ENCODE measurements at places on chromosomes 2 and 18.
A peak's percentile ranks its signal among the peaks of the same experiment; 100 is the strongest.

GRCh38 chr2:126656431-126657147 is 631 bp downstream of the GYPC start:
- DNase-seq = no peak

DNA sequence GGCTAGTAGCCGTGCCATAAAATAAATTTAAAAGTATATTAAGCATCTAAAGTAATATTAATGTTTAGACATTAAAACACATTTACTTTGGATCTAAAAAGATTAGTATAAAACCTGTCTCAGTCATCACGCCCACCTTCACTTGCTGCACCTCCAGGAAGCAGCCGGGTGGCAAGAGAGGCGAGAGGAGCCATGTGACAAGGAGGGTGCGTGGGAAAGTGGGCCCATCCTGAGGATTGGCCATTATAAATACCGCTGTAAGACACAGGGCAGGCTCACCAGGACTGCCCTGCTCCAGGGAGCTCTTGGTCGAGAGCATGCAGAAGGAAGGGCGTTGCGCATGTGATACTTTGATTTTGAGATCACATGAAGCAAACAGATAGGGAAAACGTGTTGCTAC is 34.4 kb upstream of the ALKAL2 start:
- DNase-seq = no peak

GRCh38 chr2:214005337-214005736 is 405.5 kb upstream of the VWC2L start:
- no peak for DNase-seq

- DNase-seq = no peak
Observed at GRCh38 chr2:2547911-2548310, 216.8 kb upstream of the MYT1L start.

DNA sequence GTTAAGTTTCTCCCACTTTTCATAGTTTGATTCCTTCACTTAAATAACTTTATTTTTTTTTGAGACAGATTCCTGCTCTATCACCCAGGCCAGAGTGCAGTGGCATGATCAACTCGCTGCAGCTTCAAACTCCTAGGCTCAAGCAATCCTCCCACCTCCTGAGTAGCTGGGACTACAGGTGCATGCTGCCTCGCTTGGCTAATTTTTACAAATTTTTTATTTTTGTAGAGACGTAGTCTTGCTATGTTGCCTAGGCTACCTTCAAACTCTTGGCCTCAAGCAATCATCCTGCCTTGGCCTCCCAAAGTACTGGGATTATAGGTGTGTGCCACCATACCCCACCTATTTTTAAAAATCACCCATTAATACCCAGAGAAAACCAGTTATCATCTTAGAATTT is 14.2 kb upstream of the WIPF1 start:
- no peak for DNase-seq

GRCh38 chr2:204604061-204604460 is 58.8 kb downstream of the PARD3B start:
- peak; percentile 27 for DNase-seq

DNA sequence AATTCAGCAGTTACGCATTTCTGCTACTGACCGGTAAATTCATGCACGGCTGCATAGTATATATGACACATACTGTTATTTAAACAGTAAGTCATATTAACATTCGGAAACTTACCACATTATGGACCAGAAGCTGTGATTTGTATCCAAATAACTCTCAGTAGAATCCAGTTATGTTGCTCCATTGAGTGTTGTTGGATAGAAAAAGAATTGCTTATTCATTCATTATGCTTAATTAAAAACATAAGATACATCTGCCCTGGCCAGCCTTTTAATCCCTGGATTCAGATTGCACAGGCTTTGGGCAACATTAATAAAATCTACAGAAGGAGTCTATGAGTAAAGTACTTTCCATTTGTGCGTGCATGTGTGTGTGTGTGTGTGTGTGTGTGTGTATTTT is 111.3 kb downstream of the CPS1 start:
- DNase-seq = no peak

DNA sequence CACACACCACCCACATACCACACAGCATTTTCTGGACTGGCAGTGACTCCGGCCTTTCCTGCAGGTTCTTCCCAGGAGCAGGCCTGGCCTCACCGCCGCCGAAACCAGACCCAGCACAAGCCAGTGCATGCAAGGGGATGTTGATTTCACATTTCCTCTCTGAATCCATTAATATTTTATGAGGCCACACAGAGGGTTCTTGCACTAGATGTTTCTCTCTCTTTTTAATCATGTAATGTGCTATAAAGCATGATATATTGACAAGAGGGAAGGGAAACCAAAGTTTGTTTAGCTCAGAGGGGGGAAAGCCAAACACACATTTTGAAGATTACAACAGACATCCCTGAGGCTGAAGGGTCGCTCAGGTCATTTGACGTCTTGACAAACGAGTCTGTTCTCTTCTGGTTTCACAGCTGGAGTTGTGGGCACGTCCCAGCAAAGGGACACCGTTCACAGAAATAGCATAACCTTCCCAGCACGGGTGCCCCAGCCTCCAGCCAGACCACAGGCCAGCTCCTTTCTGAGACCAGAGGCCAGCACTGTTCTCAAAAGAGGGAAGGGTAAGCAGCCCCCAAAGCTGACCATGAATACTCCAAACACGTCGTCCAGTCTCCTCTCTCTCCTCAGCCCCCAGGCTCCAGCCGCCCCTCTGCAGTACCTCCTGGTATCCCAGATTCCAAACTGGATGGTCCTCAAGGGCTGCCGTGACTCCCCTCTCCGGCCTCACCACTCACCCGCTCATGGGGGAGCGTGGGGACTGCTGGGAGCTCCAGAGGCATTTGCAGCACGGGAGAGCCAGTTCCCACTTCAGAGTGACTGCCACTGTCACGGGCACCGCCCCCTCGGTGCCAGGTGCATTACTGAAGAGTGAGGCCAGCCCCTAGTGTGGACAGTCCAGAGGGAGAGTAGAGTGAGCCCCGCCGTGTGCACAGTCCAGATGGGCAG is 340.3 kb upstream of the SALL3 start:
- DNase-seq = no peak

DNA sequence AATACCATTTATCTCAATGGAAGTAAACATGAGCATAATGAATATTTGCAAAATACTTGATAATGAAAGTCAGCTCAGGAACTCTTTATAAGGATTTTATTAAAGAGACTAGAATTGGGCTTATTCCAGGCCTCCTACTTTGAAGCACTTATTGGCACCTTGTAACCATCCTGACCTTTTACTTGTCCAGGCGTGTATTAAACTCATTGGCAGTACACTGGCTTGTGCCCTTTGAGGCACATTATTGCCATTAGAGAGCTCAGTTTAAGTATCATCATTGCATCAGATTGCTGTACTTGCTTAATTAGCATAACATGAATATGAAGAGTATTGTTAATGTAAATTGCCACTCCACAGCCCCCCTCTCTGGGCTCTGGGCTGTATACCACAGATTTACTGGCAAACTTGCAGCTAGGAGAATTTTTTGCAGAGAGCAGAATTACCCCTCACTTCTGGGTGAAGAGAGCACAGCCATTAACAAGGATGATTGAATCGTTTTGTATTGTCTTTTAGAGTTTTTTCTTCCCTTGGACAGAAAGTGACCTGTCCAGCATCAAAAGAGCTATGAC is 72.5 kb downstream of the XIRP2 start:
- no peak for DNase-seq

DNA sequence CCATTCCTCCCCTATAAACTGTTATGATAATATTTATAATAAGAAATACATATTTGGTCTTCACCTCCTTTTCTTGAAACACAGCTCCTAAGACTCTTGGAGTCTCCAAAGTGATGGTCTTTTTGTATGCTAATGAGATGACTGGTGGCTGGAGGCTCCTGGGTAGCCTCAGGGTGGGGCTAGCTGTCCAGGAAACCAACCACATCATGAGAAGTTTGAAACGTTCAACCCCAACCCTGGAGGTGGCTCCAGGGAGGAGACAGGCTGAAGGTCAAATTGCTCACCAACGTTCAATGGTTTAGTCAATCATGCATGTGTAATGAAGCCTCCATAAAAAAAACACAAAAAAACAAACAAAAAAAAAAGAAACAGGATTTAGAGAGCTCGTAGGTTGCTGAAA is 298.7 kb upstream of the MGAT5 start:
- DNase-seq = no peak

- peak; percentile 86 for DNase-seq
Observed at GRCh38 chr2:121634354-121635307, 14.6 kb downstream of the CLASP1 start.

GRCh38 chr2:74877781-74878433 is 44.0 kb downstream of the HK2 start:
- DNase-seq = no peak

Data from renal cortical epithelial cell (primary cell).